ENCODE measurements at places on chromosomes 6 and 20.

GRCh38 chr6:49332781-49333180, 130.3 kb downstream of the MMUT start:
- no peak for DNase-seq

DNA sequence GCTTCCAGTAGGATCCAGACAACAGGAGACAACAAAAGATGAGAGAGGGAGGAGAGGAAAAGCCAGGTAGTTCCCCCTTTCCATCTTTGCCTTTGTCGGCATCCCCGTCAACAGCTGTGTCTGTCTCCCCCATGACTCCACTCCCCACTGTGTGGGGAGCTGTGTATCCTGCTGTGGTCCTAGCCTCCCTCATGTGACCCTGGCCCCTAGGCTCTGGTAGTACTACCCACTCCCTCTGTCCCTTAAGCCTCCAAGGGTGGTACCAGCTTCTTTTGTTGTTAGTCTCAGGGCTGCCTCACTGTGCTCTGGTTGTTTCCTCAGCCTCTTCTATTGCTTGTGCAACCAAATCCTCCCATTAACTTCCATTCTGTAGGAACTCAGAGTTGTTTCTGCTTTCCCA, 28.7 kb downstream of the ANKEF1 start:
- DNase-seq: no peak

- no peak for DNase-seq
Observed at GRCh38 chr6:38349795-38350194, 289.9 kb downstream of the BTBD9 start.

DNA sequence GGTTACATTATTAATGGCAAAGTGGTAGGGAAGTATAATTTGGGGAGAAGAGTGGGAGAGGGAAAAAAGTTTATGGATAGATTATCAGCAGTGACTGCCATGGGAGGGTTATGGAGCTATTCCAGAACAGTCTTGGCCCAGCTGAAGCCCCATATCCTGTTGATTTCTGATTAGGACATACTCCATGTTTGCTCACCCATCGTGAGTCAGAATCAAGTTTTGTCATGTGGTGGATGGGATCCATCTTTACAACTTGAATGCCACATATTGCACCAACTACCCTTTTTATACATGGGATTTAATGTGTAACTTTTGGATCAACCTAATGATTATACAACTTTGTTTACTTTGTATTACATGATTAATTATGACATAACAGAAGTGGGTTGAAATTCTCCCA, 217.0 kb downstream of the HAO1 start:
- no peak for DNase-seq

DNA sequence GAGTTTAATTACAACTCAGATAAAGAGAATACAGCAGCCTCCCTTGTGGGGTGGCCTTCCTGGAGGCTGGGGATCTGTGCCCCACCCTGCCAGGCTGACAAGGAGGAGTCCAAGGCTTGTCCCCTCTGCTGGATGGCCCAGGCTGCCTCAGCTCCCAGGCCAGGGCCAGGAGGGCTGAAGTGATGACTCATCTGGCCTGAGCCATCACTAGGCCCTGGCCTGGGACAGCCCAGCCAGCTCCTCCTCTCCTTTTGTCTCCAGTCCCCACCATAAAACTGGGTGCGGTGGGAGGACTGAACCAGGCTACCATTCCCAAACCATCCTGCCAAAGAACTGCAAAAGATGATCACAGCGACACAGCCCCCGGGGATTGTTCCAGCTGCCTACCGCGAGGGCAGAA, 15.0 kb downstream of the GRM4 start:
- no peak for DNase-seq

DNA sequence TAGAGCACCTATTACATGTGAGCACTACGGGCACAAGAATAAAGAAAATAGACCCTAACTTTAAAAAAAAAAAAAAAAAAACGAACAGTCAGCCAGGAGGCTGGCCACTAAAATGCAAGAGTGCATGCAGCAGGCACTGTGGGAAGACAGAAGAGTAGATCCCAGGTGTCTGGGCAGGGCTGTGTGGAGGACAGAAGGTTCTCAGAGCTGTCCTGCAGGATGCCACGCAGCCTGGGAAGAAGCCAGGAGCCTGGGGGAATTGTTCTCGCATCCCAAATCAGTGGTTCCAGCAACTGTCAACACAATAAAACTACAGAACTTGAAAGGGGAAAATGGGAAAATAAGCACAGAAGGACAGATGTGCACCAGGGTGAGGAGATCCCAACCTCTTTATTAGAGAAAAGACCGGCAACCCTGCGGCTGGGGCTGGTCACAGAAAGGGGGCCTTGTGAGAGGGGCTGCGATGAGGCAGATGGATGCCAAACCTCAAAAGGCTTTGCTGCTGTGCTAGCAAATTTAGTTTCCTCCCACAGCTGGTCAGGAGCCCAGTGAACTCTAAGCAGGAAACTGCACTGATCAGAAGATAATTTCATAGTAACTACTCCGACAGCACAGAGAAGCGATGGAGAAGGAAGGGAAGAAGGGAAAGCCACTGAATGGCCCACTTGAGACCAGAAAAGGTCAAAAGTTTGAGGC, 30.9 kb downstream of the MAP3K5 start:
- DNase-seq: no peak
